ENCODE measurements at places on chromosomes 2 and 18. TPM values are rescaled to one million over a fixed set of nuclear protein-coding genes. Genes with fewer than 3 reads are reported as not detected.

GRCh38 chr2:65351234-65351947, 81.0 kb downstream of the SPRED2 start:
- DNase-seq, result peak; percentile 80

DNA sequence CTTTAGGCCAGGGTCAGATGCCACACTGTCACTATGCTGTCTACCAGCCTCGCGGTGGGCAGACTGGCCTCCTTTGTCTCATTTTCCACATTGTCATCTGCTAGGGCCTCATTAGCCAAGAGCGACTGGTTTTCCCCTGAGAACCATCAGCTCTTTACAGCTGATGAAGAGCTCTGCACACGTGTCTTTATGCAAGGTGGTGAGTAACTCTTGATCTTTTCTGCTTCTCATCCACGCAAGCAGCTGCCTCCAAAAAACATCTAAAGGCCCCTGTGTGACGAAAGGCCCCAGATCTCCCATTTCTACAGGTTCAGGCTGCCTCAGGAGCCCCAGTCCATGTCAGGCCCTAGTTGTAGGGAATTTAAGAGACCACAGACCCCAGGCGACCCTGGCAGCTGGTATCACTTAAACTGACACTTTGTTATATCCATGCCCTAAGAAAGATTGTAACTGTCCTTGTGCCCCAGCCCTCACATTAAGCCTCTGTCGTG, 52.9 kb downstream of the DPYSL5 start:
- no peak for DNase-seq

Gene TFCP2L1
- total RNA-seq, result 0.05 TPM

Gene MLPH
- total RNA-seq, result 14.2 TPM

Gene SEMA4F
- total RNA-seq, result 13.9 TPM

Gene MDH1B
- total RNA-seq, result 1.9 TPM

Measured in astrocyte (in vitro differentiated cells and primary cell).